ENCODE measurements at places on chromosomes 3 and 15.

DNA sequence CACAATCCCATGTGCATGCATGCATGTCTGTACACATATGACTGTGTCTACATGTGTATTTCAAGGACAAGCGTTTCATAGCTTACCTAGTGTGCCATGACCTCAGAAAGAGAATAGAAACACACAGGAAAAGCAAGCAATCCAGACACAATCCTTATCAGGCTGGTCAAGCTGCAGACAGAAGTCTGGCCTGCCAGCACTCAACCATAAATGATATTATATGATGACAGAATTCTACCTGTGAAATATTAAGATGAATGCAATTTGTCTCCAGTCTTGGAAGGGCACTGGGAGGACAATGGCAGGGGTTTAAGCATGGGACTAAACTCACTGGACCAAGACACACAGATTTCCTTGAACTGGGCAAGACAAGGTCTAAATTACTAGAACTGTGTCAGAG is 50.9 kb upstream of the ARL6 start:
- no peak for DNase-seq

- no peak for DNase-seq
Measured at GRCh38 chr3:42664438-42664803, 10.9 kb downstream of the ZBTB47 start.

- no peak for DNase-seq
Measured at GRCh38 chr15:31563421-31563820, 236.8 kb downstream of the KLF13 start.

DNA sequence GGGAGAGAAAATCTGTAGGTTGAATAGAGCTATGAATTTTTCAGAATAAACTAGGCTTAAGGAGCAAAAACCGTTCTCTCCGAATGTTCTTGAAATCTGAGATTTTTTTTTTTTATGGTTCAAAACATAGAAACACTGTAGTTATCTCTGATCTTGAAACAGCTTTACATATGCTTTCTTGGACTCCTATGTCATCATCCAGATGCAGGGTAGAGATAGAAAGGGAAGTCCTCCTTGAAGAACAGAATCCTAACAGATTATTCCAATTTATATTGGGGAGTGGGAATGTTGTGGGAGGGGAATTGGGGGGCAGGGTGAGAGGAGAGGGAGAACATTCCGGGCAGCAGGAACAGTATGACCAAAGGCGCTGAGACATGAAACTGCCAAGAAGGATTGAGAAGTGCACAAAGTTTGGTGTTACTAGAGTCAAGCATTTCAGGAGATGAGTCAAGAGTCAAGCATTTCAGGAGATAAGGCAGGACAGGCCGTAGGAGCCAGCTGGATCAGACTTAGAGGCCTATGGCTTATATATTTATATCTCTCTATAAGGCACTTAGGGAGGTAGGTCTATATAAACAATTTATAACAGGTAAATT is 21.9 kb upstream of the ST3GAL6 start:
- DNase-seq = no peak

Data from stimulated activated CD4-positive, alpha-beta T cell treated with anti-CD3 and anti-CD28 coated beads, TNF-alpha, amount 100 ng/mL, for 24 hours (primary cell).